ENCODE measurements at places on chromosomes 16 and 17.

GRCh38 chr16:88792668-88793250 is 7.7 kb upstream of the PIEZO1 start:
- no peak for DNase-seq

DNA sequence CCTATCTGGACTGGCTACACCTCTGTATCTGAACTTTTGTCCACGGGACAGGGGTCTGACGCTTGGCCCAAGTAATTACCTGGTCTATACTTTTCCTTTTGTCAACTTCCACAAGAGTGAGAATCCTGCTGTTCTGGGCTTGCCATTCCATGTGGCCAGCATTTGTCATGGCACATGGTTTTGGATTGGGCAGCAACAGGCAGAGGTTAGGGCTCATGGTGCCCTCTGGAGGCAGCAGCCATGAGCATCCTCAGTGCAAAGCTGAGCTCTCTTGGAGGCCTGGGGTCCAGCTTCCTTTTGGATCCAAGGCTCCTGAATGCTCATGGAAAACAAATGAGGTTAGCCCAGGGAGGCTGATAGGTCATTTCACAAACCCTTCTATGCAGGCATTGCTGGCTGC is 7.5 kb upstream of the EDC4 start:
- no peak for DNase-seq

DNA sequence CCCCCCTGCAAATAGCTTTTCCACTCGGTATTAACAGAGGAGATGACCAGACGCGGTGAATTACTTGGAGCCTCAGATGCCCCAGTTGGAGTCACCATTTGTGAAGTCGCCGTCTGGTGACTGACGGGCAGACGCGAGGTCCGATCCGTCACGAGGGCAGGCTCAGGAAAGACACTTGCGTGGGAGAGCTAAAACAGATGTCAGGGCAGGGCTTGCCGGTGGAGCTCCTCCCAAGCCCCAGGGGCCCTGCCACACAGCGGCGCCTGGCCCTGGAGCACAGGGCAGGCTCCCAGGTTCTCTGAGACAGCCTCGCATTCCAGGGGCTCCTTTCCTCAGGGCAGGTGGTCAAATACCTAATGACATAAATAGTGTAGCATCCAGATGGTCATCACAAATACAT is 348.3 kb downstream of the C16orf95 start:
- DNase-seq, result no peak

DNA sequence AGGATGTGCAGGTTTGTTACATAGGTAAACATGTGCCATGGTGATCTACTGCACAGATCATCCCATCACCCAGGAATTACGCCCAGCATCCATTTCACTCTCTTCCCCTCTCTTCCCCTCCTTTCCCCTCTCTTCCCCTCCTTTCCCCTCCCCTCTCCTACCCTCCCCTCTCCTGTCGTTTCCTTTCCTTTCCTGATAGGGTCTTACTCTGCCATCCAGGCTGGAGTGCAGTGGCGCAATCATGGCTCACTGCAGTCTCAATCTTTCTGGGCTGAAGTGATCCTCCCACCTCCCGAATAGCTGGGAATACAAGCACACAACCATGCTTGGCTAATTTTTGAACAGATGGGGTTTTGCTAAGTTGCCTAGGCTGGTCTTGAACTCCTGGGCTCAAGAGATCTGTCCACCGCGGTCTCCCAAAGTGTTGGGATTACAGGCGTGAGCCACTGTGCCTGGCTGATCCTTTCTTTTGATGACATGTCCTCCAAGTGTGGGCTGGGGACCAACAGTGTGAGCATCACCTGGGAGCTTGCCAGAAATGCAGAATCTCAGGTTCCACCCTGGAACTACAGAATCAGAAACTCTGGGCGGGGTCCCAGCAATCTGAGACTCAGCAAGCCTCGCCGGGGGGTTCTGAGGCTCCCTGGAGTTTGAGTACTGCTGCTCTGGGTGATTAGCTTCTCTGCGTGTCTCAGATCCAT is 10.8 kb downstream of the ATP2C2 start:
- DNase-seq, result no peak

- no peak for DNase-seq
These were observed 30.3 kb downstream of the ATPAF2 start for GRCh38 chr17:18008496-18009268.

GRCh38 chr16:68146585-68146984 is 61.4 kb downstream of the NFATC3 start:
- peak; percentile 5 for DNase-seq

DNA sequence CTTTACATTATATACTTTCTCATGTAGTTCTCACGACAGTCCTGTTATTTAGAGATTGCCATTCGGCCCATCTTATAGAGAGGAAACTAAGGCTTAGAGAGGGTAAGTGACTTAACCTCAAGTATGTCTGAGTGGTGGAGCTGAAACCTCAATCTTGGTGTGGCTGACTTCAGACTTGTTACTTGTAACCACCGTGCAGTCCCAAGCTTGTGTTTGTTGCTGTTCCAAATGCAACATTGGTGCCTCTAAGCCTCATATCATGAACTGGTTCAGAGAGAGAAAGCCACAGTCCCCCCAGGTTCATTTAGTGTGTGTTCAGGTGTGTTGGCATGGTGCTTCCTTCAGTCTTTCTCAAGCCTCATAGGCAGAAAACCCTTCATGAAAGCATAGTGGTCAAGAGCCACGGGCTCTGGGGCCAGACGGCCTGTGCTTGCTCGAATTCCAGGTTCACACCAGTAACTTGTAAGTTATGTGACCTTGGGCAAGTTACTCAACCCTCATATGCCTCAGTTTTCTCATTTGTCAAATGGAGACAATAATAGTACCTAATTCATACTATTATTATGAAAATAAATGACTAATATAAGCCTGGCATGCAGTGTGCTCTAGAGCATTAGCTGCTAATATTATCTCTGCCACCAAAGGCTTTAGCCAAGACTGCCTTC is 39.9 kb downstream of the CDH1 start:
- no peak for DNase-seq

GRCh38 chr16:12659871-12660270 is 143.8 kb downstream of the CPPED1 start:
- DNase-seq, result no peak

- DNase-seq, result no peak
These were observed 4.2 kb upstream of the KRT24 start for GRCh38 chr17:40707745-40708144.
